ENCODE measurements at places on chromosomes 1 and 21. TPM values are rescaled to one million over a fixed set of nuclear protein-coding genes. Genes with fewer than 3 reads are reported as not detected.

DNA sequence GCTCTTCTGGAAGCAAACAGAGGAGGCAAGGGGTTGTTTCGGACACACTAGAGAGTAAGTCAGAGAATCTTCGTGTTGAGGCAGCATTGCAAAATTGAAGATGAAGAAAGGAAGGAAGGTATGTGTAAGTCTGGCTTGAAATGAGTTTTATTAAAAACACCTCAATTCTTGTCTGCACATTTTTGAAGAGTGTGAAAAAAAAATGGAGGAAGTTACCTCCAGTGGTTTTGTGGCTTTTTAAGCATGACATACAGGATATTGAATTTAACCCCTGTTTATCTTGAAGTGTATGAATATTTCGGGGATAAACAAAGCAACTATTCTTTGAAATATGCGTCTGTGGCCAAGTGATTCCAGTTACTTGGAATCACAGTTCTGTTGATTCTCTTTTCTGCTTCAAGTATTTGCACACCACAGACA lies 203.2 kb upstream of the SGIP1 start:
- peak; percentile 36 for DNase-seq

DNA sequence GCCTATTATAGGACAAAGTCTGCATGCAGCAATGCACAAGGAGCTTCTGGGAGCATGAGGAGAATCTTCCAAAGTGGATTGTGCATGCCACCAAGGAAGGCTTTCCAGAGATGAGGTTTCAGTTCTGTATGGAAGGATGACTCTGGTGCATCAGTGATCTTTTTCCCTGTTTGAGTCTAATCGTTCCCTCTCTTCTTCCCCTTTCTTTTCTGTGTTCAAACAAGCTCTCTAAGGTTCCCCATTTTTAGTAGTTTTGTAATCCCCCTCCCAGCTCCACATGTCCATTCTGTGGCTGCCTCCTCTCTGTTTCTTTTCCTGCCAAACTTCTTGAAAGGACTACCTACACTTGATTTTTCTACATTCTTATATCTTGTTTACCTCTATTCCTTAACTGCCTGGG lies 43.3 kb upstream of the USP25 start:
- no peak for DNase-seq

DNA sequence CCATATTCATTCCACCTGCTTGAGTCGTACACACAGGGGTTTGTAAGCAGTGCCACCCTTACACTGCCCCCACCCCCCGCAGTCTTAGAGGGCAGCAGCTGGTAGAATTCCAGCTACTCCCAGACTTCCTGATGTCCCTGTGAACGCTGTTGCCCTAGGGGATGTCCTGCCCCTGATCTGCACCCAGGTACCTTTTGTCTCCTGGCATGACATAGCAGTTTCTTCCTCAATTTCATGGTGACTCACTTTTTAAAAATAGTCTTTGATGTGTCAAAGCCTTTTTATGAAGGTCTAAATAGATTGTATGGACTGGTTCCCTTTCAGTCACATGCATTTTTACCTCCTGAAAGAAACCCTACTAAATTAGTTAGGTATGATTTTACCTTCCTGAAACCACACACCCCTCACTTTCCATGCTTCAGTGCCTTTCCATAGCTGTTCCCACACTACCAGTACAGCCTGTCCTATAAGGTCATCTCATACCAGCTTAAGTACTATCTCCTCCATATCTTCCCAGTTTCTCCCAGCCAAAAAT lies 76.4 kb downstream of the ST3GAL3 start:
- DNase-seq: peak; percentile 93

DNA sequence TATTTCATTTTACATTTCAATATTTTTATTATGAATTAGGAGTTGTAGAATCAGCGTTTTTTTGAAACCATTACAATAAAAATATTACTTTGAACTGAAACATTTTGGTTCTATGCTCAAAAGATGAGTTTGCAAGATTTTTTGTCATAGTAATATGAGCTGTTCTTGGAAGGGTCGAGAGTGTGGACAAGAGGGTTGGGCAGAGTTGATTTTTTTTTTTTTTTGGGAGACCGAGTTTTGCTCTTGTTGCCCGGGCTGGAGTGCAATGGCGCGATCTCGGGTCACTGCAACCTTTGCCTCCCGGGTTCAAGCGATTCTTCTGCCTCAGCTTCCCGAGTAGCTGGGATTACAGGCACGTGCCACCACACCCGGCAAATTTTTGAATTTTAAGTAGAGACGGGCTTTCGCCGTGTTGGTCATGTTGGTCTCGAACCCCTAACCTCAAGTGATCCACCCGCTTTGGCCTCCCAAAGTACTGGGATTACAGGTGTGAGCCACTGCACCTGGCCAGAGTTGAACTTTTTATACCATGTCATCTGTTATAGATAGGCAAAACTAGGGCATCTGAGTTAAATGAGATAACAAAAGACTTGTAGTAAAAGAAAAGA lies 3.3 kb downstream of the CACYBP start:
- DNase-seq: no peak

- no peak for DNase-seq
Observed at GRCh38 chr1:31725134-31725533, 21.3 kb upstream of the COL16A1 start.

GRCh38 chr1:87220993-87221392 lies 107.7 kb upstream of the LMO4 start:
- no peak for DNase-seq

GRCh38 chr1:21123287-21123948 lies 53.3 kb downstream of the EIF4G3 start:
- DNase-seq: no peak

GRCh38 chr1:78871249-78871648 lies 135.3 kb downstream of the ADGRL4 start:
- no peak for DNase-seq

DNA sequence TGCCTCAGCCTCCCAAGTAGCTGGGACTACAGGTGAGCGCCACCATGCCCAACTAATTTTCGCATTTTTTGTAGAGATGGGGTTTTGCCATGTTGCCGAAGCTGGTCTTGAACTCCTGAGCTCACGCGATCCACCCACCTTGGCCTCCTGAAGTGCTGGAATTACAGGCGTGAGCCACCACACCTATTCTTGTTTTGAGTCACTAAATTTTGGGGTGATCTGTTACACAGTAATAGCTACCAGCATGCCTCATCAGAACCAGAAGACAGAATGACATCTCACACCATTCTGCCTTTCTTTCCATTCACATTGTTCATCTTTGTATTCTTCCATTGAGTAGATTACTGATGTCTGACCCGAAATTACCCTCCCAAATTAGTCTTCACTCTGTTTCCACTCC lies 9.1 kb downstream of the RHBDL2 start:
- DNase-seq: no peak

Gene SEC16B
- total RNA-seq: 1.2 TPM

Measured in RPMI7951 (cell line).